ENCODE measurements at places on chromosomes 7 and 10.
A peak's percentile ranks its signal among the peaks of the same experiment; 100 is the strongest.

DNA sequence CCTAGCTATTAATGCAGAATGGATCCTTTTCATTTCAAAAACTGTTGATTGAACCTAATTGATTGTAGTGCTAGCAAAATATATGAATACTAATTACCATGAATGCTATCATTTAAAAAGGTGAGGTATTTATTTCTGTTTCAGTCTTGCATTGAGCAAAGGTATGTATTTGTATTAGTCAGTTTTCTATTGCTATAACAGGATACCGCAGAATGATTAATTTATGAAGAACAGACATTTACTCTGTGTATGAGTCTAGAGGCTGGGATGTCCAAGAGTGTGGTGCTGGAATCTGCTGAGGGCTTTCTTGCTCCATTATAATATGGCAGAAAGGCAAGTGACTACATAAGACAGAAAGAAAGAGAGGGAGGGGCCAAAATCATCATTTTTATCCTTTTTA, 199.2 kb downstream of the KIF20B start:
- DNase-seq, result no peak

DNA sequence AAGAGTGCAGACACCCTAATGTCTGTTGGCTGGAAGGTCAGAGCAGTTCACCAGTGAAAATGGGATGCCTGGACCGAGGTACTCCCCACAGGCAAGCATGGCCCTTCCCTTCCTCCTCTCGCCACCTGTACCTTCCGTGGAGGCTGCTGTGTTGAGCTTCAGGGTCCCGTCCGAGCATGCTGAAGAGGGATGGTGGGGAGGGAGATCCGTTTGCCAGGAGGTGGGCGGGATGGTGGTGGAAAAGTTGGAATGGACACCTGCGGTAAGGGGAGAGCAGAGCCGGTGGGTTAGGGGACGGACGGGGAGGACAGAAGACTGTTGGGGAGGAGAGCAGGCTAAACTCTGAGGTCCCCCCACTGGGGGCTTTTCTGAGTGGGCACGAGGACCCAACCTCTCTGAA, 15.9 kb upstream of the ZNF777 start:
- DNase-seq, result peak; percentile 41

- DNase-seq, result no peak
These were observed 57.1 kb upstream of the IGFBP3 start for GRCh38 chr7:45978010-45978681.

- DNase-seq, result no peak
These were observed 36.2 kb upstream of the HECW1 start for GRCh38 chr7:43076189-43076605.

DNA sequence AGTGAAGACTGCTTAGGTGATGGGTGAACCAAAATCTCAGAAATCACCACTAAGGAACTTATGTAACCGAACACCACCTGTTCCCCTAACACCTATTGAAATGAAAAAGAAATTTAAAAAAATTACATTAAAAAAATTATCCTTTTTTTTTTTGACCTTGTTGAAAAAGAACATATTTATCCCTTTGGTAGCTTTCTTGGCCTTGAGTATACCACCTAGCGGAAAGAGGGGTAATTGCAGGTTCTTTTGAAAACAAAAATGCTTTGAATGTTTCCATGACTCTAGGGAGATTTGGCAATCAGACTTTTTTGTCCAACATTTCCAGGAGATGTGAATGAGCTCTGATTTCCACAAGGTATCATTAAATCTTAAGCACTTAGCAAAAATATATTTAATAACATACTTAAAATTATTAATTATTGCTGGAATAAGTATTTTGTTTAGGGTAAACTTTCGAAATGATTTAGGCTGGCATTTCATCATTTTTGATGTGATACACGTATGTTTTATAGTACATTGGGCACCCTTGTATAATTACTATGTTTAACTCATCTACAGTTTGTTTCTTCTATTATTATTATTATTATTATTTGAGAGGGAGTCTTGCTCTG, 47.0 kb upstream of the ELMO1 start:
- DNase-seq, result no peak

Data from stimulated activated effector memory CD8-positive, alpha-beta T cell treated with anti-CD3 and anti-CD28 coated beads, Interleukin-12 subunit alpha, Interleukin-12 subunit beta, amount 100 ng/mL, for 72 hours (primary cell).